MG63 (cell line): ENCODE measurements at places on chromosomes 12 and 14. TPM values are rescaled to one million over a fixed set of nuclear protein-coding genes. Genes with fewer than 3 reads are reported as not detected.

Gene LPAR5
- total RNA-seq = 0.03 TPM in 1 of 2 replicates, not detected in the other

Gene KRT73
- not detected in 2 replicates for total RNA-seq

Gene OR10P1
- not detected in 2 replicates for total RNA-seq

Gene A2ML1
- total RNA-seq = not detected in 2 replicates

Gene GON7
- total RNA-seq = 3.8 and 6.0 TPM in 2 replicates

Gene MANSC4
- not detected in 2 replicates for total RNA-seq

Gene SPTB
- 0.13 TPM in 1 of 2 replicates, not detected in the other for total RNA-seq

Gene PLEK2
- total RNA-seq = 2.2 TPM in 1 of 2 replicates, not detected in the other

Gene BHLHE41
- total RNA-seq = 0.03 TPM in 1 of 2 replicates, not detected in the other

Gene PRH2
- total RNA-seq = not detected in 2 replicates

Gene DNAI7
- 0.84 TPM in 1 of 2 replicates, not detected in the other for total RNA-seq

- DNase-seq = peak; percentile 65
These were observed 1.0 kb downstream of the BLTP3B start for GRCh38 chr12:100141666-100141997.

DNA sequence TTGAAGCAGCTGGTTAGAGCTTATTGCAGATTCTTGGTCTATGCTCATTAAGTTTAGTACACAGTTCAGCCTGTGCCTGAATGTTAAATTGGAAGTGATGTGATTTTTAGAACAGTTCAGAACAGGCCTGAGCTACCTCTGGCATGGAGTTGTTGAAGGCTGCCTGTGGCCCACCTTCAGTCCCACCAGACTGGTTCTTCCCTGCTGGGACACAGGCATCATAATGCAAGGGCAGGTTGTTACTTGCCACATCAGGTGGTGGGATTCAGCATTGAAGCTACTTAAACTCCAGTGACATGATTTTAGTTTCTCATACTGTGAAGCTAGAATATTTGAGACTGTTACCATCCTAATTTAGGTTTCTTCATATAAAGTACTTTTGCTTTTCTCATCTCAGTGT lies 49.4 kb downstream of the PROX2 start:
- DNase-seq = no peak

GRCh38 chr14:49052521-49052920 lies 533.7 kb downstream of the RPS29 start:
- DNase-seq = peak; percentile 21

DNA sequence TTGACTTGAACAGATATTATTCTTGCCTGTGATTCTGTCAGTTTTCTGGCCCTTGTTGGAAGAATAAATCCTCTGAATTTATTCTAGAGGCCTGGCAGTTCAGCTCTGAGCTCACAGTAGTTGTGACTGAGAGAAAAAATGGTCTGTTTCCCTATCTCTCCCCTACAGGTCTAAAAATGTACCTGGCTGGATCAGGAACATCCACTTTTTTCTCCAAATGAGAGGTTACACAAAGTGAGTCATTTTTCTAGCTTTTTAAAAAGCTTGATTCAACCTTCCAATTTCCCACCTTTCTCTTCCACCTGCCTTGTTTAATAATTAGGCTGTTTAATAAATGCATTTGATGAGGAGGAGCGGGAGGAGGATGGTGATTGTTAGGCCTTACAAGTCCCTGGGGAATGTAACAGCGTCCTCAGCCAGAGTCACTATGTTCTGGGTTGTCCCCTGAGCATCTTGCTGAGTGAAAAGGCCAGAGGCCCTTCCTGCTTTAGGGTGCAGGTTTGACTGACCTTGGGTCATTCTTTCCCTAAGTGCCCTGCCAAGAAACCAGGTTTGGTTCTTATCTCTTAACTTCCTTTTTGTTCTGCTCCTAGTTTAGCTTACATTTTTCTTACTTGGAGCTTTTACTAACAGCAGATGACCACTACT lies 91.7 kb upstream of the FUT8 start:
- no peak for DNase-seq

- DNase-seq = no peak
These were observed 50.9 kb downstream of the FOXN4 start for GRCh38 chr12:109258201-109258600.

- DNase-seq = no peak
These were observed 663.8 kb downstream of the FLRT2 start for GRCh38 chr14:86193756-86194155.

DNA sequence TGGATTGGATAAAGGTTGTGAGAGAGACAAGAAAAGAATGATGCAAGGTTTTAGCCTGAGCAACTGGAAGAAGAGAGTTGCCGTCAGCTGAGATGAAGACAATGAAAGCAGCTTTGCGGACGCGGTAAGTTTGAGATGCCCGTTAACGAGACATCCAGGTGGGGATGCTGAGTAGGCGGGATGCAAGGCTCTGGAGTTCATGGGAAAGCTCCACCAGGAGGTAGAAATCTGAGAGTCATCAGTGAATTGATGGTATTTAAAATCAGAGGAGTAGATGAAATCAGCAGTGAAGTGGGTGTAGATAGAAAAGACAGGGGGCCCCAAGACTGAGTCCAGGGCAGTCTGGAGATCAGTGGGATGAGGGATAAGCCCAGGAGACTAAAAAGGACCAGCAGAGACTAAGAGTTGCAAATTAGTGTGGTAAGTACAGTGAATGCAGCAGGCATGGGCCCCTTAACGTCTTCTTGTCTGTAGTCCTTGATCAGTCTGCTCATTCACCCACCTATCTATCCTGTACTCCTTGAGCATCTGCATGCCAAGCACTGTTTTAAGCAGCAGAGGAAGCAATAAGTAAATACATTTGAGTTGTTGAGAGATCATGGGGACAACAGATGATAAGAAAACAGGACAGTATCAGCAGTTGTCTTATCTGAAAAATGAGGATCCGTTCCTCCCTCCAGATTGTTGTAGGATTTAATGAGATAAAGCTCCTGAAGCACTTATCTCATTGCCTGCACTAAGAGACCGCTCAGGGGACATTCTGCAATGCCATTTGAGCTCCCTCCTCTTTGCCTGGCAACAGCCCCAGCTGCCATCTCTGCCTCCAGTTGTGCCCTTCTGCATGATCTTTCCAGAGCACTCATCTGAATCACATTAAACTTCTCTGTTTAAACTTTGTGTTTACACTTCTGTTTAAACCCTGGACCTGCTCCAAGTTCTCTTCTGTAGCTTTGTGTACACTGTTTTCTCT lies 91.5 kb downstream of the APAF1 start:
- DNase-seq = no peak

GRCh38 chr14:53848854-53849253 lies 107.8 kb downstream of the BMP4 start:
- DNase-seq = no peak

DNA sequence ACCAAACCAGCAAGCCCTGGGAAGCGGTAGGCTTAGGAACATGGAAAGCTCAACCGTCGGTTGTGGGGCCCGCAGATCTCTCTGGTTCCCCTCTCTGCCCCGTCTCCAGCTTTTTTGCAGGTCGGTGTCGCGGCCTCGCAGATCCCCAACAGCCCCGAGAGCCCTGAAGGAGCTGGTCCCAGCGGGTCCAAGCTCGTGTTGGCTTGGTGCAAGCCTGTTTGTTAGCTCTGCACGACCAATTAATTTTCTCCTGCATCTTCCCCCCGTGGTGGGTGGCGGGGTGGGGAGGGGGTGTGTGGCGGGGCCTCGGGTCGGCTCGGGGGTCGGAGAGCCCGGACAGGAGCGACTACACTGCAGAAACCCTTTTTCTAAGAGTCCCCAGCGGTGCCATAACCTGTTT lies 449 bp upstream of the SLC24A4 start:
- no peak for DNase-seq

DNA sequence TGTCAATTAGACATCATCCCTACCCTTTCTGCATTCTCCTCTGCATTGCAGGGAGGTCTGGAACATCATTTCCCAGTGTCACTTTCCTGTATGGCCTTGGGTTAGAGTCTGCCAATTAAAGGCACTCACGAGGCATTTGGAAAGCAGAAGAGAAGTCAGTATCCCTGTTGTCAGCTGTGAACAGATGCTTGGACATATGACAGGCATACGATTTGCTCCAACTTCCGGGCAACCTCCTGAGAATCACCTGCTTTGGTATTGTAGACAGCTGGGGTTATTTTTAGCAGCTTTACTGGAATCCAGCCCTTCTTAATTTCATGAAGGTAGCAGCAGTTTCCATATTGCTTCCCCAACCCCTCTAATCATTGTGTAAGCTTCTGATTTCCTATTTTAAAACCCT lies 88.7 kb upstream of the DHRS4 start:
- DNase-seq = no peak

- no peak for DNase-seq
These were observed 13.8 kb upstream of the BEGAIN start for GRCh38 chr14:100601064-100601463.

GRCh38 chr12:69154585-69155363 lies 84.6 kb upstream of the CPSF6 start:
- peak; percentile 32 for DNase-seq

DNA sequence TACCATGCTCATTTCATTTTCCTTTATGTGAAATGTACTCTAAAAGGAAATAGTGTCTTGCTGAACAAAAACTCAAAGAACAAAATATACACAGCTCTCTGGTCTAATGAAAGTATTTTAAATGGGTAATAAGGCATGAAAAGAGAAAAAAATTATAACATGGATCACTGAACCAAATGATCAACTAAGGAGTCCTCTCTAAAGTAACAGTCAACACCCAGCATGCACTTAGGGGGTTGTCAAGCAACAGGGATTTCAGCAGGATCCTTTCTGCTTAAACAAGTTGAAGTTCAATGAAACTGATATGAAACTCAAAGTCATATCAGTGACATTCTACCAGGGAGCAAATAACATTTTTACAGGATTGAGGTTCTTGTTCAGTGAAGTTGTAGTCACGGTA lies 398.8 kb downstream of the SEC23A start:
- DNase-seq = no peak

GRCh38 chr14:99148861-99149610 lies 123.0 kb downstream of the BCL11B start:
- DNase-seq = no peak

GRCh38 chr12:108816652-108817335 lies 40.6 kb downstream of the SSH1 start:
- DNase-seq = no peak

GRCh38 chr14:81009346-81009745 lies 53.9 kb downstream of the TSHR start:
- DNase-seq = no peak

DNA sequence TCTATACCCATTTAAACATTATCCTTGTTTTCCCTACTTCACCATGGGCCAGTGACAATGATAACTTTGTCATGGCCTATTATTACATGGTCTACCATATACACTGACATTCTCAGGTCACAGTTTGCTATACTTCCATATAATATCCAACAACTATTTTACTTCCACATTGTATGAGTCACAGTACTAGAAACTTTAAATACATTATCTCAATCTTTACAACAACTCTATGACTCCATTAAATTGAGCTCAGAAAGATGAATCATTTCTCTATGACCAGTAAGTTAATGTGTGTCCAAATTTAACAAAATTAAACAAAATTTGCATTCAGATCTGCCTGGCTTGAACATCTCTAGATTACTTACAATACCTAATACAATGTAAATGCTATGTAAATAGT lies 93.9 kb downstream of the PLEKHG7 start:
- no peak for DNase-seq

- DNase-seq = no peak
These were observed 6.8 kb upstream of the BEGAIN start for GRCh38 chr14:100593751-100594624.

DNA sequence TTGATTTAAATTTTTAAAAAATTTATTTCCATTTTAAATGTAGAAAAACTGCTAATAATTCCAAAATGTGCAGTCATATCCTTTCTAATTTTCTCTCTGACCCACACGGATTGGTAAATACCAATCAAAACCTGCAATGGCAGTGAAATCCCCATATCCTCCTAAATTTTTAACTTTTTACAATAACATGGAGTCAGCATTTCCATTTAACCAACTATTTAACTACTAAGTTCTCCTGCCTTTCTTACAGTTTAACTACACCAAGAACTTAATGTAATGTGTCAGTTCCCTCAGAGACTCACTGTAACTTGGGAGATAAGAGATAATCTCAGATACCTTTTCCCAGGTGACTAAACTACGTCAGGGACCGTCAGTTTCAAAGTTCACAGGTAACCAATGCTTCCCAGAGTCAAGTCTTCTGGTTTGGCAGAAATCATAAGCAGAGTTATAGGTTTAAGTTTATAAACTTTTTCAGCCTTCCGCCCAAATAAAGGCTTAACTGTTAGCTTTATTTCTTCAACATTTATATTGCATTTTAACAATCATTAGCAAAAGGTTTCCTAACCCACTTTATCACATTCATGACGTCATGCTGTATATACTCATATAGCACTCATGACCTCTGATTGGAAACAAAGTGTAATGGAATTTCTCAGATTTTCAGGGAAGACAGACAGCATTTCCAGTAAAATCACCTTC lies 7.6 kb downstream of the KRAS start:
- DNase-seq = no peak

DNA sequence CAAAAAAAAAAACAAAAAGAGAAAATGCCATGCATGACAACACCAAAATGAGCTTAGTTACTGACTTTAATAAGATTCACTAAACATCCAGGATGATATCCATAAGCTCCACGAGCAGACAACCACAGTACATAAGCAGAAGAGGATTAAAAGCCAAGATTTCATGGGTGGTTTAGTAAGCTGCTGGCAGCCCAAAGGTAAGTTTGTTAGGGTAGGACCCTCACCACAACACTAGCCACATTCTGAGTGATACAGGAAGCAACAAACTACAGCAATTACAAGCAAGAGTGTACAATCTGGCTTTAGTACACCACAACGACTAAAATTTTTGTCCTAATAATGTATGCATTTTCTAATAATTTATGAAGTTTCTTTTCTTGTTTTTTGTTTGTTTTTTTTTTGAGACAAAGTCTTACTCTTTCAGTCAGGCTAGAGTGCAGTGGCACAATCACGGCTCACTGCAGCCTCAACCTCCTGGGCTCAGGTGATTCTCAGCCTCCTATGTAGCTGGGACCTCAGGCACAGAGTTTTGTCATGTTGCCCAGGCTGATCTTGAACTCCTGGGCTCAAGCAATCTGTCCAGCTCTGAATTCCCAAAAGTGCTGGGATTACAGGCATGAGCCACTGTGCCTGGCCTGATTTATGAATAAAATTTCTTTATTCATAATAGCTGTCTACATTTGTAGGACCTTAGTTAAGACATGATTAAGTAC lies 221.4 kb downstream of the MED13L start:
- DNase-seq = no peak

DNA sequence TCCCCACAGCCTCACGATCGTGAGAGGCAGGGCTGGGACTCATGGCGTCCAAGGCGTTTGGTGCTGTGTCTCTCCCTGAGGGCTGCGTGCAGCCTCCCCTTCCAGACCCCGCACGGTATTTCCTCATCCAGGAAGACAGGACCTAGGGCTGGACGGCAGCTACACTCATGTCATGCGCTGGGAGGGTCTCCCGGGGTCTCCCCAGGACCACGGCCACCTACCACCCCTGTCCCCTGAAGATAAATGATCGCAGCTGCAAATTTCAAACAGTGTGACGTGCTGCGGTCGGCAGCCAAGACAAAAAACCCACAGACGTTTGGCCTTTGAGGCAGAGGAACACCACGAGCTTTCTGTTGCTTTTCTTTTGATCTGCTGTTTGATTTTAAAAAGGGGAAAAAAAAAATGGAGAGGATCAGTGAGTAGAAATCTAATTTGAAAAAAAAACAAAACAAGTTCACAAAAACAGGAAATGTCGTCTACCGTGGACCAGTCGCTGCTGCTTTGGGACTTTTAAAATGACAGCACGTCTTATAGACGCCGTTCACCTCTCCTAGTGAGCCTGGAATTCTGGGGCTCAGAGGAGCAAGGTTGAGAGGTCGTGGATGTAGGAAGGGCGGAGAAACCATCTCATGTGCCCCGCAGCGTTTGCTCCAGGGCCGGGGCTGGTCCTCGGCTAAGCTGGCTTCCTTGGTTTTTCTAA lies 237.6 kb downstream of the SLC41A2 start:
- DNase-seq = no peak

GRCh38 chr12:20620261-20620660 lies 74.9 kb upstream of the SLCO1C1 start:
- no peak for DNase-seq

GRCh38 chr14:99177046-99177655 lies 94.8 kb downstream of the BCL11B start:
- no peak for DNase-seq
